OCI-LY7 (cell line): ENCODE measurements at places on chromosomes 2 and 18. TPM values are rescaled to one million over a fixed set of nuclear protein-coding genes. Genes with fewer than 3 reads are reported as not detected.

DNA sequence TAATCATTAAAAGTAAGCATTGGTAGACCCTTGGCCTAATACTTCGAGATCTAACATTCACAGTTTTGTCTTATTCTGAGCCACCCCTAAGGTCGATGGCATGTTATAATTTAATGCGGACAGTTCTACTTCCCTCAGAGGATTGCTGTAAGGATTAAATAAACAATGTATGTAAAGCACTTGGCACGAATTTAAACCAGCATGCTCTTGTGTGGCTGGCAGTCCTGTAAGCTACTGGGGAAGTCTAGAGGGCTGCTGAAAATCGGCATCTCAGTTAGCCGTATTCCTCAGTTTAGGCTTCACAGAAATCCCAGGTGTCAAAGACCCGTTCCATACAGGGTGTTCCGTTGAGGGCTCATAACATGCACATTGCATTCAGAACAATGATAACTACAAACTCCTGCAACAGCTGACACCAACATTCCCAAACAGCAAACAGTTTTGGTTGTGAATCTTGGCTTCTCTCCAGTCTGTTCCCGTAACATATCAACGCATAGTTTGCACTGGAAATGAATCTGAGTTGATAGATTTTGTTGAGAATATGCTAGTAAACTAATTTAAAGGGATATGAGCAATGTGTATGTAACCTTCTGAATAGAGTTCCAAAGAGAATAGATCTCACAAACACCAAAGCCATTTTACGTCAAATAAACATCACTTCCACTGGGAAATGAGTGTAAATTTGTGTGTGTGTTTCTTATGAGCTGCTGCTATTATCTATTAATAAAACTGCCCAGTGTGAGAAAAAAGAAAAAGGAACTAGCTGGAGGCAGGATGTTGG lies 52.2 kb upstream of the ACKR3 start:
- DNase-seq: no peak

GRCh38 chr18:48557640-48558174 lies 18.9 kb downstream of the CTIF start:
- no peak for DNase-seq

GRCh38 chr2:11026286-11026921 lies 114.7 kb downstream of the KCNF1 start:
- no peak for DNase-seq

DNA sequence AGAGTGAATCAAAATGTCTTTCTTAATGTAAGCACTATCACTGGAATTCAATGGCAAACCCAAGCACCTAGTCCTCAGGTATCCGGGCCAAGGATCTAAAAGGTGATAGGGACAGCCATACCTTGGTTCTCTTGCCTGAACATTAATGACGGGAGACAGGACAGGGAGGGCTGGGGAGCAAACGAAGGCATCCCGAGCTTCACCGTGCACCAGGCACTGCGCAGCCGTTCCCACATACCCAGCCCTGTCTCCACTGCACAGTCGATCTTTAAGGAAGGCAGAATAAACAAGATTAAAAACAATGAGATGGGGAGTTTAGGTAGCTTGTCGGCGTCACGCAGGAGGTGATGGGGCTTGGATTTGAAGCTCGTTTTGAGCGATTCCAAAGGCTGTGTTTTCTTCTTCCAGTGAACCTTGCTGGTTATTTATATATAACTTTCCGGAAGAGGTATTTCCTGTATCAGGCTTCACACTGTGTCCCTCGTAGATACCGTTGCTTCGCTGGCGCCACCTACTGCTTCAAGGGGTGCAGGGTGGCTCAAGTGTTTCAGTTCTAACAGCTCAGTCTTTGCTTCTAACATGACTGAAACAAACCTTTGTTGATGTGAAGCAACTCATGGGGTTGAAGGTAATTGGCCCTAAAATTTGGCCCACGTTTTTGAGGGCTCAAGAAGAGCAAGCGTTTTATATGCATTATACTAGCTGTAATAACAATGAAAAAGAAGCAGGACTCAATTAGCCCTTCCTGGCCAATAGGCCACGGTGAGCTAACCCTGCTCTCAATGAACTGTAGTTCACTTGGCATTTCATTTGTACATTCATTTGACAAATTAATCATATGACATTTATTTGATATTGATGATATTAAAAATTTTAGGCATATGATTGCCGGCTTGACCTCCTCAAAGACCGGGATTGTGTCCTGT lies 77.4 kb downstream of the DCDC2C start:
- peak; percentile 68 for DNase-seq

DNA sequence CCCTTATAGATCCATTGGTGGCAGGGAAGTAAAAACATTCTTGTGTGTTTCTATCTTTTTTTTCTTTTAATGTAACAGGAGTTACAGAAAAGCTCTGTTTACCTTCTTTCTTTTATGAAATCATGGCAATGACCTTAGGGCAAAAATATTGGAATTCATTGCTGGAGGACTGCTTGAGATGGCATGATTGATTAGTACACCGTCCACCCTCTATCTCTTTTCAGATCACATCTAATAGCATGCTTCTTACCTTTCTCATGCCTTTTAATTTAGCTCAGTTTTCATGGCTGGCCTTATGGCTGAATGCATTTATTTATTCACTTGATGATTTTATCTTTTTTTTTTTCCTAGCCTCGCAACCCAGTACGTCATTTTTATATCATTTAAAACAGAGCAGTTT lies 177.6 kb upstream of the CDH20 start:
- no peak for DNase-seq

DNA sequence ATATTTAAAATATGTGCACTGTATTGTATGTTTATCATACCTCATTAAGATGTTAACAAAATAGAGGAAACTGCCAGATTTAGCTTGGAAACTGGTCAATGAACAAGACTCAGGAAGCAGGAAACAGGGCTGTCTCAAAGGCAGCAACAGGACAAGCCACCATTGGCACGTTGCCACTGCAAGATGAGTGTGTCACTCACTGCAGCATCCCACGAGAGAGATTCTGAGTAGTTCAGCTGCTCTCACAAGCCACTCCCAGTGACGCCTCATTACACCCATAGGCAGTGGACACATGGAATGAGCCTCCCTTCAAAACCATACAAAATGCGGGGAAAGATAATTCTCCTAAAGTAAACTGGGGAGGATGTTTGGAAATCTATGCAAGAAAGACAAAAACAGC lies 181.9 kb upstream of the DLGAP1 start:
- peak; percentile 53 for DNase-seq

DNA sequence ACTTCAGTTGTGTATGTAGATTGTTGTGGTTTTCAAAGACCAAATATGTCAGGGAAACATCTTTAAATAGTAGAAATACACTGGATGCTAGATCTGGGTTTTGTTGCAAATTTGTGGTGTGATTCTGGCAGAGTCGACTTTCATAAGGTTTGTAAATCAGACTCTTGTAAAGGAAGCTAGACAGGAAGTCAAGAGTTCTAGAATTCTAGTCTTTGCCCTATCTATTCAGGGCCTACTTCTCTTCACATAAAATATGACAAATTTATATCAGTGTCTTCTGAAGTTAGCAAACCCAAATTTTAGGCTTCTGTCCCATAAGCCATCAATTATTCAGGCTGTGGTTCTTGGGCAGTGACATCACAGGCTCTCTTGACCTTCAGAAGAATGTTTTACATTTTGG lies 1579.2 kb upstream of the PIK3C3 start:
- DNase-seq: no peak

The CD207 gene
- not detected in 2 replicates for total RNA-seq

The CYS1 gene
- total RNA-seq: 0.17 and 0.68 TPM in 2 replicates

The SERPINB8 gene
- total RNA-seq: 2.0 and 2.5 TPM in 2 replicates

The RPL31 gene
- total RNA-seq: 1,220 and 1,348 TPM in 2 replicates

The PNPT1 gene
- 39.0 and 45.0 TPM in 2 replicates for total RNA-seq

The DNAH7 gene
- not detected in 2 replicates for total RNA-seq

The ANKRD30B gene
- total RNA-seq: not detected in 2 replicates

The ATP5F1A gene
- 274 and 284 TPM in 2 replicates for total RNA-seq
